Cardiac fibroblast (primary cell): ENCODE measurements at places on chromosomes 2 and 18.

- DNase-seq, result peak; percentile 25
Observed at GRCh38 chr2:42844901-42845821, 52.8 kb upstream of the HAAO start.

DNA sequence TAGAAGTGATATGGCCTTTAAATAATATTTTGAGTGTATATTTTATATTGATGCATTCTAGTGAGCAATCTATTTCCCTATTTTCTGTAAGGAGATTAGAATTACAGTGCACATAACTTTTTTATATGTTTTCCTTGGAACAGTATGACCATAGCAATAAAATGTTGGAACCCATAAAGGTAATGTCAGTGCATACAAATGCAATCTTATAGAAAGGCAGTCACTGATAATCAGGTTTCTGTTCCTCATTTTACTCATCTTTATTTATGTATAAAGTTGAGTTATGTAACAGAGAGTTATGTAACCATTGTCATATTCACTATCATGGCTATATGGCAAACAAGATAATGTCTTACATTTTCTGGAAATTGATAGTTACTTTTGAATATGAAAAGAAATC, 179.9 kb upstream of the NETO1 start:
- DNase-seq, result no peak

- no peak for DNase-seq
Observed at GRCh38 chr2:53867169-53867568, 7.4 kb upstream of the GPR75 start.

- DNase-seq, result no peak
Observed at GRCh38 chr2:184532551-184532950, 65.8 kb upstream of the ZNF804A start.

DNA sequence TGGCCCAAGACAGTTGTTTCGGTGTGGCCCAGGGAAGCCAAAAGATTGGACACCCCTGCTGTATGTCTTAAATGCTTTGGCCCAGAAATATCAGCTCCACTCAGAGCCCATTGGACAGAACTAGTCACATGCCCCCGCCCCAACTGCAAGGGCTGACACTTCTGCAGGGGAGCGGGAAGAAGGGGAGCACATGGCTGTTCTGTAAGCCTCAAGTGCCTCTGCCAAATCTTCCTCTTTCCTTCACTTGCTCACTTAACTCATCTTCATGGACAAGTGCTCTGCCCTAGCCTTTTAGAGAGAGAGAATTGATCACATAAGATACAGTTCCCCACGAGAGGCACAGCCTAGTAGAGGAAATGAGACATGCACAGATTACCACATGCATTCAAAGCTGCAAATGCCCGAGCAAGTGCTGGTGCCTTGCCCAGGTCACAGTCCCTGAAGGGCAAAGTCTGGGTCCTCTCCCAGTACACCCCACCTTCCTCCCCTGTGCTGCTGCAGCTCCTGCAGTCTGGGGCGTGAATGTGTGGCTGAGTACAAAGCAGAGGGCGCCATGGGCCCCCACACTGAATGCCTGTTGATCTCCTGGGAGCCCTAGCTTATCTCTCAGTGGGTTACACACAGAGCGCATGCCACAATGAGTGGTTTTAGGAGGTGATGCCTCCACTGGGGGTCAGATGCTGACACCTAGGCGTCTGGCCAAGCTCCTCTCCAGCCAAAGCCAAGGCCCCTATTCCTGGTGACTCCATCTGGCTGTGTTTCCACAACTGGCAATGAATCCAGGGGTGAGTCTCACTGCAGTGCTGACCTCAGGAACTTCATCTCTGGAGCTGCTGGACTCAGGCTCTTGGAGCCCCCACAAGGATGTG, 135.3 kb downstream of the CTIF start:
- peak; percentile 63 for DNase-seq

DNA sequence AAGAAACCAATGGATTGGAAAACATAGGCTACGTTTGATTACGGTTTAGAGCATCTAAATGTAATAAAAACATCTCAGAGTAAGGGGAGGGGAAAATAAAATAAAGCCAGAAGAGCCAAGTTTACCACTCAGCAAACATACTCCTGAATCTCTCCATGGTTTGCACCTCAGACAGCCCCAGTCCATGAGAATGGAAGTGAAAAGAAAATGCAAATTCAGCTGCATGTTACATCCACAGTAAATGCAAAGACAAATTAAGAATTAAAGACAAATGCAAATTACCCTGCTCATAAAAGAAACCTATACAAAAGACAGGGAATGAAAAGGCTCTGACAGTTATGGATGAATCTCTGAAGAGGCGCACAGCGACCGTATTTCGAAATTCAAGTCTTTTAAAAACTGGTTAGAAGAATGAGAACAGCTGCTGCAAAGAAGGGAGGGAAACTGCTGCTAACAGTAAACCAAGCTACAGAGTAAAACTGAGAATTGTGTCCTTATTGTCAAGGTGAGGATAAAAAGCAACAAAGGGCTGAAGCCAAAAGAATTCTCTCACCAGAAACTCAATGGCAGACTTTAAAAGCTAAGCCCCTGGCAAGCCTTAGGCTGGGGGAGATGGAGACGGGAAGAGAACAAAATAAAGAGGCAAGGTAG, 197.9 kb upstream of the ACVR2A start:
- no peak for DNase-seq

- peak; percentile 52 for DNase-seq
Observed at GRCh38 chr2:222904557-222905258, 43.9 kb downstream of the ACSL3 start.

- DNase-seq, result no peak
Observed at GRCh38 chr2:205612636-205613035, 69.7 kb upstream of the NRP2 start.

DNA sequence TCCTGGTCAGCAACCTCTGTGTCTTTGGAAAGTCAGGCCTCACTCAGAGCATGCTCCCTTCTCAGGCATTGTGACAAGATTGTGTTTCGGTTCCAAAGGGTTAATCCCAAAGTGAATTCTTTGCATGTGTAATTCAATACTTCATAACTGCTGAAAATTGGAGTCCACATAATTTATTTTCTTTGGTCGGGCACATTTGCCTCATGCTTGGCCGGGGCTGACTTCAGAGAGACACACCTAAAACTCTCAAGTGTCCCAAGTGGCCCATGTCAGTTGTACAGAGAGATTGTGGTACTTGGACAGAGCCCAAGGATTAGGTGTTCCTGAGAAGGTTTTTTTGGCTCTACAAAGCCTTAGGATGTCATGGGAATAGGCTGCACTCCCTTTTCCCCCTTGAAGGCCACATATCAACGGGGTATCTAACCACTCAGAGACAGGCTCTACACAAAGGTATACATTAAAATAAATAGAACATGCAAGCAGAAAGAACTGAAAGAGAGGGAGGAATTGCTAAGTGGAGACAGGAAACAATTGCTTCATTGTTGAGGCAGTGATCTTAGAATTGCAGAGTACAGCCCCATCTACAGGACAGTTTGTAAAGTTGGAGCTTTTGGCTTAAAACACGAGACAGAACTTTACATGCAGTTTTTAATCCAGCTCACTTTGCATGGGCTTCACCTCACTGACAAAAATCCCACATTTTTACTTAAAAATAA, 1232.3 kb upstream of the ZEB2 start:
- DNase-seq, result peak; percentile 94

DNA sequence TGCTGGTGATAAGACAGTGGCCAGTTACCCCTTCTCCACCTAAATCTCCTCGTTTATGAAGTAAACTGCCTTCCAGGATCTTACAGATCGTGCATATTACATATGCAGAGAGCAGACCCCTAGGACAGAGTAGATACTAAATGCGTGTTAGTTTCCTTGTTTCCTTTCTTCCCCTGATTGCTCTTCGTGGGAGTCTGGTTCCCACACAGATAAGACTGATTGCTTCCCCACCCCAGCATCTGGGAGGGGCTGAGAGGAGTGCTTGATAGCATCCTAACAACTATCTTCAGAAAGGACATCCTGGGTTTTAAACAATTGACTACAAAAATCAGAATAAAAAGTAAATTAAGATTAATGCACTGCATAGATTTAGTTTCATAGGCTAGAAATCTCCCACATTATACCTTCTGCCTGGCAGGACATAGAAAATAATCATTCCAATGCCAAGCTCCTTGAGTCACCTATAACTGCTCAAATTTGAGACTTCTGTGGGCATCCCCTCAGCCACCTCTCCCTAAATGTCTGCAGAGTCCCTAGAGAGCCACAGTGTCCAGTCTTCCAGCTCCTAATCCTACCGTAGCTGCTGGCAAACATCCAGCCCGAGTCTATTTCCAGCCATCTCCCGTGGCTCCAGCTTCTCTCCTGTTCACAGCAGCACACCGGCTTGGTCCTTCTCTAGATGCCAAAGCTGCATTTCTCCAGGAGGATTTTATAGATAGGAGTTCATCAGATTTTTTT, 128.3 kb downstream of the LRRC30 start:
- no peak for DNase-seq

DNA sequence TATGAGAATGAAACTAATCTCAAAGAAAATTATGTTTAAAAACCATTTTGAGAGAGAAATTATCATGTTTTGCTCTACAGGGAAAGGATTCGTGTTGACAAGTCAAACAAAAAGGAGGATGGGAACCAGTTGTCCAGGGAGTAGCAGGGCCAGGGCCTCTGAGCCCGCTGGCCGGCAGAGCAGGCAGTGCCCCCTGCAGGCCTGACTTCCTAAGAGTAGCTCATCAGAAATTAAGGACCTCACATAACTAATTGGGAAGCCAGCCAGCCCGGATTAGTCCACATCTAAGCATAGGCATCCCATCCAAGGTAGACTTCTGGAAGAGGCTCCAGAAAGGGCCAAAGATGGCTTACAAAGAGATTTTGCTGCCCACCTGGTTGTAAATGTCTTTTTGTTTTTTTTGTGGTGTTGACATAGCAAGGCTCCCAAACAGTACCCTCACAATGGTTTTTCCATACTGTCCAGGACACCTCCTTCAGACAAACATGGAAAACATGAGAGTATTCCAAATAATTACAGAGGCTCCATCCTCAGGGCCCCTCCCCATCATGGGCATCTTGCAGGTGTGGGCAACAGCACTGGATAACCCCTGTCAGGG, 241.2 kb upstream of the TANK start:
- DNase-seq, result peak; percentile 87

DNA sequence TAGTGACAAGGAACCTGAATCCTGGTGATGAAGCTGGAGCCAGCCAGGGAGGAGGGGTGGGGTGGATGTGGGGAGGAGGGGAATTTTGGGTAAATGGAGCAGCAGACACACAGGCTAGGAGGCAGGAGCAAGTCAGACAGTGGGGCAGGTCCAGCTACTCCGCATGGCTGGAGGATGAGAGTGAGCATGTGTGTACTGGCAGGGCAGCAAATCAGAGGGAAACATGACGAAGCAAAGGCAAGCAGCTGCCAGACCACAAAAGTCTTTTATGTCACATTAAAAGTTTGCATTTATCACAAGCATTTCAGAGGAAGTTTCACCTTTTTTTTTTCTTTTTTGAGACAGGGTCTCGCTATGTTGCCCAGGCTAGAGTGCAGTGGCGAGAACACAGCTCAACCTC, 11.9 kb upstream of the KIDINS220 start:
- peak; percentile 37 for DNase-seq

- DNase-seq, result no peak
Observed at GRCh38 chr18:549967-550366, 30.2 kb upstream of the CETN1 start.

- no peak for DNase-seq
Observed at GRCh38 chr2:65863713-65864112, 431.3 kb upstream of the SPRED2 start.

- no peak for DNase-seq
Observed at GRCh38 chr2:108982259-108982679, 6.8 kb downstream of the EDAR start.

DNA sequence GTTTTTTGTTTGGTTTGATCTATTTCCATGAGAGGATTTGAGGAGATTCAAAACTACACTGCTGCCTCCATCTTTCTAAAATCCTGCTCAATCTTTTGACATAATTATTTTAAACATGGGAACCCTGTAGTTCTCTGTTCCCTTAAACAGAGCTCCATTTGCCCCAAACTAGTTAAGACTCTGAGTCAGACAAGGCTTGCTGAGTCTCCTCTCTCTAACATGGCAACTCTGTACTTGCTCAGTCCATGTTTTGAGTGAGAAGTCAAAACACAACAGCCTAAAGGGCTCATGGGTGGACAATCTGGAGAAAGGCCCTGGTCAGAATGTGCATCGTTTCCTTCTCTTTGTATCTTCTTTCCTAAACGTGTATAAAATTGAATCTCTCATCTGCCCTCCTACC, 7.1 kb upstream of the STAMBP start:
- DNase-seq, result no peak

- DNase-seq, result no peak
Observed at GRCh38 chr18:75257605-75258004, 47.0 kb downstream of the TSHZ1 start.

GRCh38 chr18:69680123-69680522, 267.6 kb downstream of the CD226 start:
- no peak for DNase-seq

GRCh38 chr18:30358555-30358954, 684.0 kb downstream of the DSC3 start:
- peak; percentile 34 for DNase-seq

GRCh38 chr18:56490942-56491341, 147.4 kb downstream of the TXNL1 start:
- DNase-seq, result no peak

- no peak for DNase-seq
Observed at GRCh38 chr2:2291500-2292260, 39.4 kb downstream of the MYT1L start.

- no peak for DNase-seq
Observed at GRCh38 chr18:7890075-7890474, 323.0 kb downstream of the PTPRM start.

DNA sequence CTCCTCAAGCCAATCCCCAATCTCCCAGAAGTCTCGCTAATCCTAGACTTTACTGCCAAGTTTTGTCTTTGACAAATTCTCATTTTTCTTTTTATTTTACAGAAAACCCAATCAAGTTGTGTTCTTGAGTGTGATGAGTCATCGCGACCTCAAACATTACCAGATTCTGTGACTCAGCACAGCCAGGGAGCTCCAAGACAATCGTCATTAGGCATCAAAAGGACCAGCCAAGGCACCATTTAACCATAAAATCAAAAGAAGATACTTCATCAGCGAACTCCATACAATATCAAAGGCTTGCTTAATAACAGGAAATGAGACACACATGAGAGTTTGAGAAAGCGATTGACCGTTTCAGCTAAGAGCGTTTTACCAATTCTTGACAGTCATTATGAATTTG, 146.2 kb upstream of the AGAP1 start:
- peak; percentile 42 for DNase-seq
